ENCODE measurements at places on chromosomes 1 and 21. TPM values are rescaled to one million over a fixed set of nuclear protein-coding genes. Genes with fewer than 3 reads are reported as not detected.

GRCh38 chr1:46617833-46618232 lies 1.2 kb upstream of the MOB3C start:
- no peaks in the 10 kb centered on the region for H3K27me3 ChIP-seq
- H3K4me1 ChIP-seq = peaks cover 40% of the 10 kb centered on the region
- DNase-seq = no peak
- H3K27ac ChIP-seq = no peak overlapping the region
- no peak overlapping the region for H3K4me3 ChIP-seq

DNA sequence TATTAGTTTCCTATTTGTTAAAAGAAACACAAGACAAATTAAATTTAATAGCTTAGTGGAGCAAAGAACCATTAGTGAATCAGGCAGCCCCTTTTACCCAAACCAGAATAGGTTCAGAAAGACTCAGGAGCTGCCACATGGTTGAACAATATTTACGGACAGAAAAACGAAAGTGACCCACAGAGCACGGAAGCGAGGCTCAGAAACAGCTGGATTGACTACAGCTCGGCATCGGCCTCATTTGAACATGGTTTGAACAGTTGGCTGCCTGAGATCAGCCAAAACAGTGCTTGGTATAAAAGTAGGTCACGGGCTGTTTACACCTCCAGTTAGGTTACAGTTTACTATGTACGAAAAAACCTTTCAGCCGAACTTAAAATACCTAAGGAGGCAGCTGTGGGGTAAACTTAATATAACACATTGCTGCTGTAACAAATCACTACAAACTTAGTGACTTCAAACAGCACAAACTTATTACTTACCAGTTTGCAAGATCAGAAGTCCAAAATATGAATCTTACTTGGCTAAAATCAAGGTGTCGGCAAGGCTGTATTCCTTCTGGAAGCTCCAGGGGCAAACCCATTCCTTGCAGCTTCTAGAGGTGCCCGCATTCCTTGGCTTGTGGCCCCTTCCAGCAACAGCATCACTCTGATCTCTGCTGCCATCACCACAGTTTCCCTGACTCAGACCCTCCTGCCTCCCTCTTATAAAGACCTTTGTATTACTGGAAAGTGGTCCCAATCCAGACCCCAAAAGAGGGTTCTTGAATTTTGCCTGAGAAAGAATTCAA lies 11.8 kb downstream of the PADI4 start:
- H3K27ac ChIP-seq = no peak overlapping the region
- no peak for DNase-seq
- H3K4me3 ChIP-seq = no peak overlapping the region
- no peaks in the 10 kb centered on the region for H3K4me1 ChIP-seq
- no peaks in the 10 kb centered on the region for H3K36me3 ChIP-seq

- H3K27ac ChIP-seq = no peak overlapping the region
- H3K4me3 ChIP-seq = no peak overlapping the region
- H3K36me3 ChIP-seq = no peaks in the 10 kb centered on the region
- no peaks in the 10 kb centered on the region for H3K4me1 ChIP-seq
Observed at GRCh38 chr1:198018529-198018928, 101.4 kb downstream of the LHX9 start.

The MARK1 gene
- 24.4 TPM for total RNA-seq

The RPTN gene
- total RNA-seq = not detected
